ENCODE measurements at places on chromosomes 12 and 14. TPM values are rescaled to one million over a fixed set of nuclear protein-coding genes. Genes with fewer than 3 reads are reported as not detected.

Gene CCDC38
- not detected for total RNA-seq

Gene RPGRIP1
- total RNA-seq = not detected

Gene ZFYVE26
- total RNA-seq = 16.6 TPM

Gene PRB2
- total RNA-seq = not detected

Gene LTBR
- total RNA-seq = 92.6 TPM

Gene EIF4B
- total RNA-seq = 1,452 TPM

Gene MSI1
- total RNA-seq = 0.83 TPM

- DNase-seq = no peak
Observed at GRCh38 chr14:22606380-22606779, 8.3 kb downstream of the ABHD4 start.

DNA sequence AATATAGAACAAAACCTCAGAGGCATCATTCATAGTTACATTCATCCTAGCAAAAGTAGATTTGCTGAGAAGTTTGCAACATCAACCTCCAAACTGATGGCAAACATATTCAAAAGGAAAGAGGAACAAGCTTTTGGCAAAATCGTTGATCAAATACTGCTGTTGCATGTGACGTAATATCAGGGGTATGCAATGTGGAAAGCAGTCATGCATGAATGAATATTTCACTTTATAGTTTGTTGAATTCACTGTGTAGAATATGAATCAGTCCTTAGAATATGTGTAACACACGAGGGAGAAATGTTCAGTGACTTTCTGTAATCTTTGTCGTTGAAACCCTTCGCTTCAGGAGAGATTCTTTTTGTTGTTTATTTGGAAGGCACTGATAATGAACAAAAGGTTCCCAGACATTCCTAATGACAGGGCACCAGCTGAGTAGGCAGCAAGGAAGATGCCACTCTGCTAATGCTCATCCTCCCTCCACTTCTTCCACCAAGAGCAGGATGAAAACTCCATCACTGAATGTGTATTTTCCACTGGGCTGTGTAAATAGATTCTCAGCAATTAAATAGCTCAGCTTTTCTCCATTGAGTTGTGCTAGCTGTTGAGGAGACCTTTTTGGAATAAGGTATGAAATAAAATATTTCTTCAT is 126.1 kb downstream of the PELI2 start:
- DNase-seq = no peak

DNA sequence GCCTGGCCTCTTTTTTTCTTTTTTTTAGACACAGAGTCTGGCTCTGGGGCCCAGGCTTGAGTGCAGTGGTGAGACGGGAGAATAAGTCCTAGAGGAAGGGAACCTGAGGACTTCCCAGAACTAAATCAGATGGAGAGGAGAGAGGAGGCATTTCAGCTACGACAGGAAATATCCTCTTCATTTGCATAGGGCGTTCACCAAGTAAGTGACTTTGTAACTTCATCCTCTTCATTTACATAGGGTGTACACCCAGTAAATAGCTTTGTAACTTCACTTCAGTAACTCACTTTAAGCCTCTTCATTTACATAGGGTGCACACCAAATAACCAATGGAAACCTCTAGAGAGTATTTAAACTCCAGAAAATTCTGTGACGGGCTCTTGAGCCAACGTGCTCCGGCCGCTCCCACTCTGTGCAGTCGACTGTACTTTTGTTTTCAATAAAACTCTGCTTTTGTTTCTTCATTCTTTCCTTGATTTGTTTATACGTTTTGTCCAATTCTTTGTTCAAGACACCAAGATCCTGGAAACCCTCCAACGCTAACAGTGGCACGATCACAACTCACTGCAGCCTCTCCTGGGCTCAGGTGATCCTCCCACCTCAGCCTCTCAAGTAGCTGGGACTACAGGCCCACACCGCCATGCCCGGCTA is 21.4 kb upstream of the ANKRD9 start:
- DNase-seq = no peak

GRCh38 chr12:12803186-12803585 is 10.0 kb upstream of the DDX47 start:
- peak; percentile 36 for DNase-seq

- DNase-seq = no peak
Observed at GRCh38 chr14:100608586-100609330, 21.5 kb upstream of the BEGAIN start.

- DNase-seq = no peak
Observed at GRCh38 chr12:128055567-128055966, 211.4 kb upstream of the TMEM132C start.

DNA sequence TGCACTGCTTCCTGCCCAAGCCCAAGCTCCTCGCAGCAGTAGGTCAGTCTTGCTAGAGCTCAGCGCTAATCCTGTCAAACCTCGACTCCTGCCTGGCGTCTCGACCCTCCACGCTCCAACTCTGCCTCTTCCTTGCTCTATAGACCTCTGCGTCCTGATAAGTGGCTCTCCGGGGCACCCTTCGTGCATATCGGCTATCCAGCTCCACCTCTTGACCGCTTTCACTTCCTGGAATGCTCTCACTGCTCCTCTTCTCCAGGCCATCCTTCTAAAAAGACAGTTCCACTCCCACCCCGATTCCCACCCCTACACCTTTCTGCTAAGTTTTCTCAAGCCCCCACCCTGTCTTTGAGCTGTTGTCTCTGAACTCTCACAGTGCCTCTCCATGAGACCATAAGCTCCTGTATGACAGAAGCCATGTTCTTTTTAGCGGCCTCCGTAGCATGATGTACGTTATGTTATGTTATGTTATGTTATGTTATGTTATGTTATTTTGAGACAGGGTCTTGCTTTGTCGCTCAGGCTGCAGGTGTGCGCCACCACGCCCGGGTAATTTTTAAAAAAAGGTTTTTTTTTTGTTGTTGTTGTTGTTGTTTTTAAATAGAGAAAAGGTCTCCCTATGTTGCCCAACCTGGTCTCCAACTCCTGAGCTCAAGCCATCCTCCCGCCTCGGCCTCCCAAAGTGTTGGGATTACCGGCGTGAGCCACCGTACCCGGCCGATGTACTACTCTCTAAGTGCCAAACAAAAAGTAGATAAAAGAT is 601 bp downstream of the COX14 start:
- DNase-seq = no peak

DNA sequence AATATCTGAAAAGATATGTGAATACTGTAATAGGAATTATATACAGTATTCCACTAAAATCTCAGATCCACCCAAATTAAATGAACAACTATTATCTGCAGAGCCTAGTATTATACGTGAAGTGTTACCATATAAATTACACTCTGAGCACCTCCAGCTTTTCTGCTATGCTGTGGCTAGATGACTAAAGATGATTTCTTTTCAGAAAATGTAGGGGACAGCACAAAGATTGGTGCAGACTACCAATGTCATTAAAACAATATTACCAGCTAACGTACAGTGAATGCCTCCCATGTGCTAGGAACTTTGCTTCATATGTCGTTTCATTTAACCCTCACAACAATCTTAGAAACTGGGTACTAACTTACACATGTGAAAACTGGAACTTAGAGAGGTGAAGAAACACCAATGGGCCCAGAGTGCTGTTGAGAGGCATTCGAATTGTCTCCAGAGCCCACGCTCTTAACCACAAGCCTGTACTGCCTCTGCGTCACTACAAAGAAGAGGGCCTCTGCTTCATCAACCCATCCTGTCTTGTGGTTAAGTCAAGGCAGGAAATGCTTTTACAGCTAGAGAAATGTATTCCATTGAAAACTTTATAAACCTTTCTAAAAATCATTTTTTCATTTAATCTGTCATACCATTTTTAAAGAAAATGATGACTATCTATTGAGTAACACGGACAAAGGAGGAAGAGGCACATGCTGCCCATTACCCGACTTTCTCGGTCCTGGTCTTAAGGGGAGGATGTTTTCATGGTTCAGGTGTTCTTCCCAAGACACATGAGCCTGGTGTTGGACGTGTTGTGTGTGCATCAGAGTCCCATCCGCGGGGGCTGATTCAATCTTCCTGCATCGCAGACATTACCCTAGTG is 1.3 kb downstream of the GPR65 start:
- no peak for DNase-seq

- no peak for DNase-seq
Observed at GRCh38 chr12:85424581-85425348, 144.7 kb downstream of the ALX1 start.

GRCh38 chr14:92521058-92521415 is 7.5 kb downstream of the RIN3 start:
- DNase-seq = no peak

- no peak for DNase-seq
Observed at GRCh38 chr12:30019366-30020140, 235.8 kb upstream of the TMTC1 start.

DNA sequence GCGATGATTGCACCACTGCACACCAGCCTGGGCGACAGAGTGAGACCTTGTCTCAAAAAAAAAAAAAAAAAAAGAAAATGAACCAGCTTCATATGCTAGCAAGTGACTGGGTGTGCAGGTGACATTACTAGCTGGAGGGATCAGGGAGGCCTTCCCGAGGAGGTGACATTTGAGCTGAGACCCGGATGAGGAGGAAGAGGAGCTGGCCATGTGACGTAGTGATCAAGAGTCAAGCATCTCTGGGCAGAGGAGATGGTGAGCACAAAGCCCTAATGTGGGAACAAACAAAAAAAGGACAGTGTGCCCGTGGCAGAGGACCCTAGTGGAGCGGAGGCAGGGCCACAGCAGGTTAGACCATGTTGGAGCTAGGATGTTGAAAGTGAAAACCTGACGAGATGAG is 3.5 kb upstream of the PTPN6 start:
- DNase-seq = no peak

DNA sequence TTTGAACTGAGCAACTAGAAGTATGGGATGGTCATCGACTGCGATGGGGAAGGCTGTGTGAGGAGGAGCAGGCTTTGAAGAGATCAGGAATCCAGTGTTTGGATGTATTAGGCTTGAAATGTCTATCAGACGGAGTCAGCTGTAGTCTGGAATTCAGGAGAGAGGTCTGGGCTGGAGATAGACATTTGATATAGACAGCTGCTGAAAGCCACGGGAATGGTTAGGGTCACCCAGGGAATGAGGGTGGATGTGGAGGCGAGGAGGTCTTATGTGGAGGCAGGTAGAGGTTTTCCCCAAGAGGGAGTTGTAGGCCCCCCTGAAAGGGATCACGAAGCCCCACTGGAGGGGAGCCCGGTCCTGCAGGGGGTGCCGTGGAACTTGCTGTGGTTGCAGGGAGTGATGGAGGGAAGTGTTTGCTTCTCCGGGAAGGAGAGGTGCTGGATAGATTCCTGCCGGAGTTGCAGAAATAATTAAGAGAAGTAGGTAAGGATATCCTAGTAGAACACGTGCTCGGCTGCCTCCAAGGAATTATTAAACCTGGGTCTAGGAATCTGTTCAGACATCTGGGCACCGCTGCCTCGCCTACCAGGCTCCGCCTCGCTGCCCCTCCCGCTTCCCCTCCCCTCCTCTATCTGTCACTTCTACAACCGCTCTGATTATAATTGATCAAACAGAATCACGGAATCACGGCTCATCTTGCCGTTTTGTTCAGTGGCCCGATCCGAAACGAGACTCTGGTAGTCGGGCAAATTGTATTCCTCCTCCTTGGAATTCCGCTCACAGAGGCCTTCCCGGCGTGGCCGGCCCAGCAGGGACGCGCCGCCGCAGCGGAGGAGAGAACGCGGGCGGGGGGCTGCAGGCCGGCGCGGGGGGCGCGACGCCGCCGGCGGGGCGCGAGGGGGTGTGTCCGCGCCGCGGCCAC is 826 bp upstream of the CACNA1C start:
- DNase-seq = no peak

DNA sequence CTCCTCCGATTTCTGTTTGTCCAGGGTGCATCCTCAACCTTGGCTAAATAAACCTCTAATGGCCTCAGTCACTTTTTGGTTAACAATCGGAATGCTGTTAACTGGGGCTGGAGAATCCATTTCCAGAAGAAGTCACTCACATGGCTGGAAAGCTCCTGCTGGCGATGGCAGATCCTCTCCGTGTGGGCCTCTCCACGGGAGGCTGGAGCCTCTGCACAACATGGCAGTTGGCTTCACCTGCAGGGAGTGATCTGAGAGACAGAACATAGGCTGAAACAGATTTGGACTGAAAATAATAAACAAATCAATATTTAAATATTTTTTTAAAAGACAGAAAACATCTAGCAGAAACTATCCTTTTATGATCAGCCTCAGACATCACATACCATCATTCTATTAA is 66.8 kb upstream of the FICD start:
- DNase-seq = no peak

GRCh38 chr12:100225491-100225890 is 24.9 kb downstream of the ACTR6 start:
- no peak for DNase-seq

DNA sequence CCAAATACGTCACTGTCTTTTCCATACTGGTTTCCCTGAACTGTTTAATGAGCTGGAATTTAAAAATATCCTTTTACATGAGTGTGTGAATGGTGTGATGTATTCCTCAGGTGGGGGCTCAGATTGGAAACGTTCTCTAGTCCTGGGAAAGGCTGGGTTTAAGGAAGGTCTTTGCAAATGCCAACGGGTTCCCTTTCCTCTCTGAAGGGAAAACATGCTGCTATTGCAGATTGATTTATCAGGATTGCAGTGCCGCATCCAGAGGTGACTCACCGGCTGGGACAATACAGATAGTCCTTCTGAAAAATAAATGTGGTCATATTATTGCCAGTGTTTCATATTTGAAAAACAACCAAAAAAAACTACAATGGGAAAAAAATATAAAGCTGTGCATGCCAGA is 193.1 kb upstream of the FLRT2 start:
- DNase-seq = no peak

DNA sequence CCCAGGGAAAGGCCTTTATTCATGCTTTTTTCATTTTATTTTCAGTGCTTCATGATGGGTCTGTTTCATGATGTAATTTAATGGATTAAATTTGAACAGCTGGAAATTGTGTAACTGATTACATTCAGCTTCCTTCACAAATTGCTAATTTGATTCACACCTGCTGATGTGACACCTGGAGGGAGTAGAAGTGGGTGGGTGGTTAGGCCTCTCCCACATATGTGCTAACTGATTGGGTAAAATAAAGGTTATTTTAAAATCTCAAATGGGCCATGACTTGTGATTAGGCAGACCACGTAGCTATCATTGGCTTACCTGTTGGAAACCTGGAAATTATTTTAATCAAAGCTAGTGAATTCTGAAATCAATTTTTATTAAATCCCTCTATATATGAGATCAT is 142.1 kb downstream of the GXYLT1 start:
- DNase-seq = no peak

GRCh38 chr12:59147791-59148190 is 227.5 kb upstream of the LRIG3 start:
- no peak for DNase-seq

- peak; percentile 94 for DNase-seq
Observed at GRCh38 chr12:112418608-112419296, at the start of gene PTPN11. Gene PTPN11 (plus strand): TSS chr12:112418947. CDS start chr12:112419112, 165 bp downstream.

GRCh38 chr12:92747151-92747550 is 44.4 kb downstream of the PLEKHG7 start:
- no peak for DNase-seq

- no peak for DNase-seq
Observed at GRCh38 chr14:95282354-95282985, 37.2 kb downstream of the CLMN start.

Data from ovary (tissue), 10 donors.